ENCODE measurements at places on chromosomes 13 and 19. TPM values are rescaled to one million over a fixed set of nuclear protein-coding genes. Genes with fewer than 3 reads are reported as not detected.

Gene PDE4C
- total RNA-seq: 0.64 TPM

Gene EFNA2
- 8.4 TPM for total RNA-seq

Gene ZC3H13
- total RNA-seq: 39.6 TPM

Gene ZNF606
- 13.5 TPM for total RNA-seq

Gene MBD3L4
- total RNA-seq: not detected

Gene PCDH9
- 10.4 TPM for total RNA-seq

Gene ZNF540
- total RNA-seq: 0.77 TPM

Gene SIGLEC9
- total RNA-seq: not detected

Gene DNAAF3
- 1.8 TPM for total RNA-seq

Gene KIR2DL3
- not detected for total RNA-seq

Gene PSG2
- total RNA-seq: 0.41 TPM

Gene NRTN
- 0.62 TPM for total RNA-seq

Gene NAPSA
- not detected for total RNA-seq

Gene TNFSF13B
- 1.7 TPM for total RNA-seq

Gene CEBPA
- 0.45 TPM for total RNA-seq

Gene PRKCG
- total RNA-seq: 0.29 TPM

Gene CYP4F2
- total RNA-seq: not detected

Gene ZNF221
- 6.6 TPM for total RNA-seq

Gene ZNF414
- 17.2 TPM for total RNA-seq

Gene APLP1
- total RNA-seq: 66.0 TPM

Gene FXYD7
- total RNA-seq: not detected

Gene SCN1B
- 3.0 TPM for total RNA-seq

Gene PLK5
- not detected for total RNA-seq

Gene KLF16
- total RNA-seq: 58.1 TPM

Gene ZNF415
- total RNA-seq: 8.7 TPM

Gene ACP7
- total RNA-seq: not detected

Gene DACH1
- total RNA-seq: 0.67 TPM

Gene SMIM17
- total RNA-seq: 0.27 TPM

Gene MAB21L1
- total RNA-seq: 2.9 TPM

Gene APOC4
- not detected for total RNA-seq

Gene GNG8
- not detected for total RNA-seq

Gene WDR88
- total RNA-seq: not detected

Gene SIGLEC14
- not detected for total RNA-seq

Gene SPTBN4
- total RNA-seq: 0.41 TPM

Gene ZNF208
- total RNA-seq: 0.05 TPM

Gene APOE
- 663 TPM for total RNA-seq

All from astrocyte (in vitro differentiated cells and primary cell).